ENCODE measurements at places on chromosomes 11 and 22.

DNA sequence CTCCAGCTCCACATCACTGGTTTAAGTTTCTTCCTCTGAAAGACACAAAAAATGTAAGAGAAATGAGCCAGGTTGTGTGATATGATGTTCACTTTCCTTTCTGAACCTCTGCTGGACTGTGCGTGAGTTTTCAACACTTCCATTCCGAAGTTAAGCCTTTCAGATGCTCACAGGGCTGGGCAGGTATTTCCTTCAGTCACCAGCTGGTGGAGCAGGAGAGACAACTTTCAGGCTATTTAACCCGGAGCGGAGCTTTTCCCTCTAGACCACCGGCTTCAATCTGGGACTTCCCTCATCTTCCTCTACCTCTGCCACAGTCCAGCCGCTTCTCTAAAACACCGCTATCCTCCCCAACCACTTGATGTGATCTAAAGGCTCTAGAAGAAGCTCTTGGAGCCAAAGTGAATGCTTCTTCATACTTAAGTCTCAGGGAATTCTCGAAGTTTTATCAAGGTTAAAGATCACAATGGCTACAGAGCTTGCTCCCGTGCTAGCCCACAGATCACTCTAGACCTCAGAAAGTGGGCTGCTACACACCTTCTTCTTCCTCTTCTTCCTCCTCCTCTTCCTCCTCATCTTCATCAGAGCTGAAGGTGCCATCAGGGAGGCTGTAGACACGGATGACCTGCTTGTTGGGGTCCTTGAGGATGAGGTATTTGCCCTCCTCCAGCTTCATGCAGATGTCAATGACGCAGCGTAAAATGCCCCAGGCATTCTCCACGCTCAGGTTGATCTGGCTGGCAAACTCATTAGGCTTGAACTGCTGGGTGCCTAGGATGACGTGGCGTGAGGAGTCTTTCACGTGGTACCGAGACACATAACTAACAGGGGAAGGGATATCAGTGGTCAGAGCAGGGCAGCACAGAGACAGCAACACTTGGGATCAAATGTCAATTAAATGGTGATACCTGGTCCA, 4.4 kb upstream of the FOXRED2 start:
- DNase-seq, result peak; percentile 49

GRCh38 chr22:22094921-22095320, 112.3 kb upstream of the TOP3B start:
- DNase-seq, result no peak

DNA sequence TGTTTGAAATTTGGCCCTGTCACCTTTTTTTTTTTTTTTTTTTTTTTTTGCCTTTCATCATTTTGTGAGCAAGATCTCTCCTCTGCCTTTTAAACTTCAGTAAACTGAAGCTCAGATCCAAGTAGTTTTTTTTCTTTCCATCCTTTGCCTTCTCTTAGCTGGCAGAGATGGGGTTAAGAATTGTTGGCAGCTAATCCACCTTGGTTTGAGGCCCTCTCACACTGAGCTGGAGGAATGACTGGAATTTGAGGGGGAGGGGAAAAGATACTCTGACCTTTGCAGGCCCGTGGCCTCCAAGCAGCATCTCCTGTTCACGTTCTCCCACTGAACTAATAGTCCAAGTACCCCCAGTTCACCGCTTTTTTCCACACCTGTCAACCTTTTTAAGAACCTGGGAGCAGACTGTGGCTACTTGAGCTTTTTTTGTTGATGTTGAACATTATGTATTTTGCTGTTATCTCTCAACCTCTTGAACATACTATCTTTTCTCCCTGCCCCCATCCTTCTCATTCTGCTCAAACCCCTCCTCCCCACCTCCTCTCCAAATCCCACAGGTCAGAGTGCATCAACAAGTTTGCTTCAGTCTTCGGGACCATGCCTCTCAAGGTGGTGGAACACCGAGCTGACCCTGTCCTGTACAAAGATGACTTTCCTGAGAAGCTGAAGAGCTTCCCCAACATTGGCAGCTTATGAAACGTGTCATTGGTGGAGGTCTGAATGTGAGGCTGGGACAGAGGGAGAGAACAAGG, 66.2 kb downstream of the ALX4 start:
- DNase-seq, result no peak

DNA sequence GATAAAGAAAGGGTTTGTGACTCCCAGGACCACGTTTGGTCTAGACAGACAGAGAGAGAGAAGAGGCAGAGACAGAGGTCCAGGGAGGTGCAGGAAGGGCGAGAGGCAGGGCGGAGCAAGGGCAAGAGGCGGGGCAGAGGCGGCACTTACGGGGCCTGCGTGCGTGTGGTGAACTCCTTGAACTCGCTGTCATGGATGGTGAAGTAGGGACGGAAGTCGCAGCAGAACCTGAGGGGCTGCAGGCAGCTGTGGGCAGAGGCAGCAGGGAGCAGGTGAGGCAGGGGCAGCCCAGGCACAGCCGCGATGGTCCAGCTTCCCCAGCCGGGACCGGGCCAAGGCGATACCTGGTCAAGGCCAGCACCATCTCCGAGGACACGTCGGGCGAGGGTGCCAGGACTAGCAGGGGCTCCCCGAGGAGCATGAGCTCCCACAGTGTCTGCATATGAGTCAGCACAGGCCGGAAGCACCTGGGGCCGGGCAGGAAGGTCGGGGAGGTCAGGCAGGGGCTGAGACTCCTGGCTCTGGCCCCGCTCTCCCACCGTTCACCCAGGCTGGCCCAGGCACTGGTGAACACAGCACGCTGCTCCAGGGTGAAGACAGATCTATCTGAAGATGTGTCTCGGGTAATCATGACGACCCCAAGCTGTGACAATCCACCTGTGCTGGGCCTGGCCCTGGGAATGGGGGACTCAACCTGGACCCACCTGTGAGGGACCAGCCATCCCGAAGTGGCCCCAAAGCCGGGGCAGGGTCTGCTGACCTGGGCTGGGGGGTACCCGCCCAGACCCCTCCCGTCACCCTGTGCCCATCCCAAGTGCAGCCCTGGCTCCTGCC, 7.2 kb upstream of the PLXNB2 start:
- peak; percentile 47 for DNase-seq

GRCh38 chr11:7513234-7514098, at the start of gene PPFIBP2:
Gene PPFIBP2 (plus strand): TSS chr11:7513999. CDS start chr11:7549476, 35,477 bp downstream.
- peak; percentile 67 for DNase-seq

DNA sequence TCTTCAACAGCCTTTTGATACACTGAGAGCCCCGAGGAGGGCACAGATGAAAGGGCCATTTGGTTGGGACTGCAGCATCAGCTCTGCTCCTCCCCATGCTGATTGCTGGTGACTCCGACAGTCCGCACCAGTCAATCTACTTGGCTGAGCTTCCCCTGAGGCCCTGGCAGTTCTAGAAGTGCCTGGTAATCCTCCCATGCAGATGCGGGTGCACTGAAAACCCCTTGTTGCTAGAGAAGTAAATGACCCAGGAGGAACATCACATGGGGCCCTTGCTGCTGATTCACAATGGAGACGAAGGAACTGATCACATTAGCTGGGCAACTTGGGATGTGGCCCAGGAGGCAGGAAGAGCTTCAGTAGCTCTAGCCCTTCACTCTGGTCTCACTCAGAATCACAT, 35.2 kb upstream of the RIC3 start:
- DNase-seq, result peak; percentile 16

DNA sequence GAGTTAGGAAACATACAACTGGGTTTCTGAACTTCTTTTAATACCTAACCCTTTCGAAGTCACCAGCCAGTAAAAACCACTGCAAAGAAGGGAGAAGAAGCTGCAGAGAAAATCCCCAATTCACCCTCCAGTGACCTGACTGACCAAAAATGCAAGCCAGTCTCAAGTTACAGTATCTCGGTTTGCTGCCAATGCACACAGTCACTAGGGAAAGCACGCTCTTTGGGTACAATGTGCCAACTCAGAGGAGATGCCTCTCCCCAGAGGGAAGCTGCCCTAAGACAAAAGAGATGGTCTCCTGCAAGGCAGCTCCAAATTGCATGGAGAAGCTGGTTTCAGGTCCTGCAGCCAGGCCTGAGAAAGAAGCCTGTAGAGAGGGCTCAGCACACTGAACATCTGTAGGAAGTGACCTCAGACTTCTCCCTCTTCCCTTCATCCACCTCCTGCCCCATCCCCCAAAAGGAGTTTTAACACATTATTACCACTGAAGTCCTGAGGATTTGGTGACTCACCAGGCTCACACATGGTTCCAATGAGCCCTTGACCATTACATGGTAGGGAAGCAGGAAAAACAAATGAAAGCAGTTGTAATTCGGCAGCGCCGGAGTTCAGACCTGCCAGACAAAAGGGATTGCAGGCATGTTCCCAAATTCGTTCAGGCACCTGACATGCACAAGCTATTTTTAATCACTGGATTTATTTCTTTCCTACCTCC, 90.1 kb downstream of the ETS1 start:
- no peak for DNase-seq

DNA sequence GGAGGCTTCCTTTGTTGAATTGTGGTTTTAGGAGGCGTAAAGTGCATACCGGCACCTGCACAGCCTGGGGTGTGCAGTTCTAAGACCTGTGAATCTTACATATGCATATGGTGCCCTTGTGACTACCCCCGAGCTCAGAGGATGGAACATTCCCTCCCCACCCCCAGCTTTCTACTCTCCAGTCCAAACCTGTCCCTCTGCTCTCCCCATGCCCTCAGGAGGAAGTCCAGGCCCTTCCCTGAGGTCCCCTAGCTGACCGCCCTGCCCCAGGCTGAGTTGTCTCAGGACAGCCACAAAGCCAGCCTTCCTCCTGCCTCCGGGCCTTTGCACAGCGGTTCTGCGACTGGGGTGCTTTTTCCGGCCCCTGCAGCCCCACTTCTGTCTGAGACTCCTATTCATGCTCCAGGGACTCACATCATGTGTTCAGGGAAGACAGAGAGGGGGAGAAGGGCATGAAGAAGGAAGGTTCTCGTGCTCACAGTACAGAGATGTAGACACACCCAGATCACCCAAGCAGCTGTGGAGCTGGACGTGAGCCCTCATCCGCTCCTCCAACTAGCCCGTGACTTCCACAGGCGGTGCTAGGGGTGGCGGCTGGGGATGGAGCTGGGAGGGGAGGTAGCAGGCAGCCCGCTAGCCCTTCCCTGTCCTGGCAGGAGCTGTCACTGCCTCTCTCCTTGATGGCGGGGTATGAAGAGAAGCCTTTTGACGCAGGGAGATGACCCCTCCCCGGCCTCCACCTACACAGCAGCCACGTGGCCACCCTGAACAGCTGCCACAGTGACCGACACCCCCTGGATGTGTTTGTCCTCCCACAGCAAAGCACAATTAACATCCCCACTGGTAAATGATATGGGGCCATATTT, 50.8 kb downstream of the FLRT1 start:
- DNase-seq, result no peak

- DNase-seq, result no peak
Observed at GRCh38 chr11:9399466-9399865, 15.0 kb downstream of the IPO7 start.

- no peak for DNase-seq
Observed at GRCh38 chr22:50694766-50695420, 22.3 kb downstream of the SHANK3 start.

- DNase-seq, result no peak
Observed at GRCh38 chr11:92141159-92141558, 83.5 kb upstream of the FAT3 start.

GRCh38 chr22:40077646-40078016, 82.9 kb downstream of the FAM83F start:
- no peak for DNase-seq

- DNase-seq, result peak; percentile 60
Observed at GRCh38 chr22:19679522-19680101, 34.7 kb upstream of the SEPTIN5 start.

DNA sequence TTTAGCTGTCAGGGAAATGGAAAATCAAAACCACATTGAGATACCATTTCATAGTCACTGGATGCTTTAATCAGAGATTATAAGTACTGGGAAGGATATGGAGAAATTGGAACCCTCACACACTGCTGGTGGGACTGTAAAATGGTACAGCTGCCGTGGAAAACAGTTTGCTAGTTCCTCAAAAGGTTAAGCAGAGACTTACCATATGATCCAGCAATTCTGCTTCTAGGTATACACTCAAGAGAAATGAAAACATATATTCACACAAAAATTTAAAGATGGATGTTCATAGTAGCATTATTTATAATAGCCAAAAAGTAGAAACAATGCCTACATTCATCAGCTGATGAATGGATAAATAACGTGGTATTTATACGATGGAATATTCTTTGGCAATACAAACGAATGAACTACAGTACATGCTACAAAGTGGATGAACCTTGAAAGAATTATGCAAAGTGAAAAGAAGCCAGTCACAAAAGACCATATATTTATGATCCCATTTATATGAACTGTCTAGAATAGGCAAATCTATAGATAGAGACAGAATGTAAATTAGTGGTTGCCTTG, 23.0 kb downstream of the RNF121 start:
- no peak for DNase-seq

DNA sequence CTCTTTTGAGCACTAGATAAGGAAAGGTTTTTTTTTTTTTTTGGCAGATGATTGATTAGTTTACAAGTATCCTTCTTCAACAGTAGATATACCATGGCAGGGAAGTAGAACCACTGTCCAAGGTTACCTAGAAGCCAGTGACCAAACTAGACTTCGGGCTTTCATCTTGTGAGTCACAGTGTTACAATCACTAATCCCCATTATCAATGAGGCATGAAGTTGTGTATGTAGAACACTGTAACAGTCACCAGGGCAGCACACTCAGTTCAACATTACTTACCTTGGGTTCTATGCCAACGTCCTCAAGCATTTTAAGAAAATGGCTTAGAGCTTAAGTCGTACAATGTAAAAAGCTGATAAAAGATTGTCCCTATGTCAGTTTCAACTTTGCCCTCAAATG, 430.9 kb downstream of the ETS1 start:
- DNase-seq, result no peak

GRCh38 chr22:20013382-20013871, 3.2 kb downstream of the ARVCF start:
- peak; percentile 83 for DNase-seq

GRCh38 chr11:86800076-86800959, at the start of gene PRSS23:
Gene PRSS23 (plus strand): TSS chr11:86800542. CDS start chr11:86807644, 7,102 bp downstream.
- DNase-seq, result peak; percentile 61

GRCh38 chr11:76723142-76723541, 52.6 kb upstream of the LRRC32 start:
- no peak for DNase-seq

DNA sequence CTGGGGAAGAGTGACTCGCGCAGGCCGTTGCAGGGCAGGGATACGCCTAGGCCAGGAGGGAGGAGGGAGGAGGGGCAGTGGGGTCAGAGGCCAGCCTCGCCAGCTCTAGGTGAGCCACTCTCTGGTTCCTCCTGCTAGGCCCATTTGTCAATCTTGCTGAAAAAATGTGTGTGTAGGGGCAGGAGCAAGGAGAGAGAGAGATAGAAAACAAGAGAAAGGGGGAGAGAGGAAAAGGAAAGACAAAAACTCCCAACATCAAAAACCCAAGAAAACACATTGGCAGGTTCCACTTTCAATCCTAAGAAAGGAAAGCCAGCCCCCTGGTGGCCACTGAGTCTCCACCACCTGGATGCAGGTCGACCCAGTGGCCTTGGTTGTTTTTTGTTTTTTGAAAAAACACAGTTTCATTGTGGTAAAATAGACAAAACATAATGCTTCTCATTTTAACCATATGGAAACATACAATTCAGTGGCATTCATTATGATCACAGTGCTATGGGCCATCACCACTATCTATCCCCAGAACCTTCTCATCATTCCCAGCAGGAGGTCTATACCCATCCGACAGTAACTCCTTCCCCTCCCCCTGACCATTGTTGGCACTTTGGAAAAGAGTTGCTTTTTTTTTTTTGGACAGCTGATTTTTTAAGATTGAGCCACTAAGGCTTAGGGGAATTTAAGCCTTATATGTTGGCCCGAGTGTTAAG, 10.9 kb downstream of the OMP start:
- DNase-seq, result peak; percentile 54

Measured in erythroblast (primary cell).